B cell (primary cell): ENCODE measurements at places on chromosomes 1 and 21. TPM values are rescaled to one million over a fixed set of nuclear protein-coding genes. Genes with fewer than 3 reads are reported as not detected.

GRCh38 chr21:27681038-27681437 lies 714.1 kb upstream of the ADAMTS5 start:
- H3K27ac ChIP-seq = no peak overlapping the region
- DNase-seq = no peak
- no peaks in the 10 kb centered on the region for H3K4me1 ChIP-seq
- no peaks in the 10 kb centered on the region for H3K36me3 ChIP-seq
- H3K4me3 ChIP-seq = no peak overlapping the region
- H3K27me3 ChIP-seq = no peaks in the 10 kb centered on the region

The UBASH3A gene
- 0.12 and 0.15 TPM in 2 replicates for total RNA-seq

DNA sequence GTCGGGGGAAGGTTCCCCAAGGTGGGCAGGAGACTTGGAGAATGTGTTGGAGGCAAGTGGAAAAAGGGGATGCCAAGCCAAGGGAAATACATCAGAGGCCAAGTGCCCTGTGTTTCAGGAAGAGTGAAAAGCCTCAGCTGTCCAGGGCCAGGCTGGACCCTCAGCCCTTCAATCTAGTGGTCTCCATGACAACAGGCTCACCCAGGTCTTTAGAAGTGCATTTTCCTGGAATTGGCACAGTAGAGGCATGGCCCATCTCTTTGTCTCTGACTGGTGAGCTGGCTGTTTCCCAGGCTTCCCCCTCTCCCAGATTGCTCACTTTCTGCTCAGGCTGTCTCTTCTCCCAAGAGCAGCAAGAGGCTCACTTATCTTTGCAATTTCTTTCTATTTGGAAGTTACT lies 10.4 kb upstream of the RHBG start:
- no peaks in the 10 kb centered on the region for H3K27me3 ChIP-seq
- peaks cover 9% of the 10 kb centered on the region for H3K4me1 ChIP-seq
- H3K27ac ChIP-seq = no peak overlapping the region
- no peak for DNase-seq

The IL19 gene
- 0.24 and 0.27 TPM in 2 replicates for total RNA-seq
